ENCODE measurements at places on chromosomes 4 and X.

GRCh38 chrX:153900831-153901752 lies 3.4 kb upstream of the AVPR2 start:
- DNase-seq, result no peak

- no peak for DNase-seq
These were observed 3.9 kb downstream of the SHISA3 start for GRCh38 chr4:42401171-42401570.

- no peak for DNase-seq
These were observed 69.5 kb downstream of the TNIP2 start for GRCh38 chr4:2686379-2687265.

DNA sequence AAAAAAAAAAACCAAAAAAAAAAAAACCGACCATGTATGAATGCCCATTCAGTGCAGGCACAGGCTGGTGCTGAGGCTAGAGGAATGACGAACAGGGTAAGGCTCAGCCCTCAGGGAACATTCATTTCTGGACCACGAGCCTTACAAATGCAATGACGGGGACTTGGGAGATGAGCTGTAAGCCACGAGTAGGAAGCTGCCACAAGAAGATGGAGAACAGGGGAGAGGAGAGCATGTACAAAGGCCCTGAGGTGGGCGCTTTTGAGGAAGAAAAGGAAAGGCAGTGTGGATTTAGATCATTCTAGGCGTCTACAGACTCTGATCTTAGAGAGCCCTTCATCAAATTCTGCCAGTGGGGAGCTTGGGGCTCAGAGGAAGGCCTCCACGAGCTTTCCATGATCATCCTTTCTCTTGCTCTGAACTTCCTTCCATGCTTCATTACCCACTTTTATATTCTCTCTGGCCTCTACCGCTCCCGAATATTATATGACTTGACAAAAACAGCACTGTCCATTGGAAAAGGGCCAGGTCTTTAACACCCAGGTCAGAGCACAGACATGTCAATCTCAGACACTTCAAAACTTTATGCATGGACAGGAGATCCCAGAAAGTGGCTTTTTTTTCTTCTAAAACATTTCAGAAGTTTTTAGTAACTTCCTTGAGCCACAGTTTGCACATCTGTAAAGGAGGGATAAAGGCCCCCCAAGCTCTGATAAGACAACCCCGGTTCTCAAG lies 3.3 kb upstream of the ZNF518B start:
- DNase-seq, result no peak

- DNase-seq, result no peak
These were observed 3.7 kb downstream of the EREG start for GRCh38 chr4:74368596-74368995.

- no peak for DNase-seq
These were observed 270.5 kb downstream of the TENM3 start for GRCh38 chr4:182513587-182514291.

DNA sequence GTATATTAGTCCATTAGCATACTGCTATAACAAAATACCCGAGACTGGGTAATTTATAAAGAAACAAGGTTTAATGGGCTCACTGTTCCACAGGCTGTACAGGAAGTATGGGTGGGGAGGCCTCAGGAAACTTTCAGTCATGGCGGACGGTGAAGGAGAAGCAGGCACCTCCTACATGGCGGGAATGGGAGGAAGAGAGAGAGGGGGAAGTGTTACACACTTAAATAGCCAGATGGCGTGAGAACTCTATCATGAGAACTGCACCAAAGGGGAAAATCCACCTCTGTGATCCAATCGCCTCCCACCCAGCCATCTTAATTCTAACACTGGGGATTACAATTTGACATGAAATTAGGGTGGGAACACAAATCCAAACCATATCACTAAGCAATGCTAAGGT lies 98.9 kb upstream of the SH3RF1 start:
- no peak for DNase-seq

DNA sequence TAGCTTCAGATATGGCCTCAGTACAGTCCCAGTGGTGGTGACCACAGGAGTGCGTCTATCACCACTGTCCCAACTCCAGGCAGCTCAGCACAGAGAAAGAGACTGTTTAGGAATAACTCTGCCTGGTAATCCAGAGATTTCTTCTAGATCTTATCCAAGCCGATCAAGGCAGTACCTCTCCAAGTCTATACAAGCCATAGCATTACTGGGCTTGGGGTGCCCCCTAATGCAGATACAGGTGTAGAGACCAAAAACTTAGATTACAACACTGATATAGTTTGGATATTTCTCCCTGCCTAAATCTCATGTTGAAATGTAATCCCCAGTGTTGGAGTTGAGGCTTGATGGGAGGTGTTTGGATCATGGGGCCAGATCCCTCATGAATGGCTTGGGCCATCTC lies 100.9 kb downstream of the PTCHD1 start:
- no peak for DNase-seq

DNA sequence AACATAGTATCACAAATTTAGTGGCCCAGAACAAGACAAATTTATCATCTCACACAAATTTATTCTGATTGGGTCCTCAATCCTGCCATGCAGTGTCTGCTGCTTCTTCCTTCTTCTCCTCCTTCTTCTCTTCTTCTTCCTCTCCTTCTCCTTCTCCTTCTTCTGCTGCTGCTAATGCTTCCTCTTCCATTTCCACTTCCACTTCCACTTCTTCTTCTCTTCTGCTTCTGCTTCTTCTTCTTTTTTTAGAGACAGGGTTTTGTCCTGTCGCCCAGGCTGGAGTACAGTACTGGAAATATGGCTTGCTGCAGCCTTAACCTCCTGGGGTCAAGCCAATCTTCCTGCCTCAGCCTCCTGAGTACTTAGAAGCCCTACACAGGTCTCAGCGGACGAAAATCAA lies 37.5 kb downstream of the FGFBP1 start:
- DNase-seq, result no peak

DNA sequence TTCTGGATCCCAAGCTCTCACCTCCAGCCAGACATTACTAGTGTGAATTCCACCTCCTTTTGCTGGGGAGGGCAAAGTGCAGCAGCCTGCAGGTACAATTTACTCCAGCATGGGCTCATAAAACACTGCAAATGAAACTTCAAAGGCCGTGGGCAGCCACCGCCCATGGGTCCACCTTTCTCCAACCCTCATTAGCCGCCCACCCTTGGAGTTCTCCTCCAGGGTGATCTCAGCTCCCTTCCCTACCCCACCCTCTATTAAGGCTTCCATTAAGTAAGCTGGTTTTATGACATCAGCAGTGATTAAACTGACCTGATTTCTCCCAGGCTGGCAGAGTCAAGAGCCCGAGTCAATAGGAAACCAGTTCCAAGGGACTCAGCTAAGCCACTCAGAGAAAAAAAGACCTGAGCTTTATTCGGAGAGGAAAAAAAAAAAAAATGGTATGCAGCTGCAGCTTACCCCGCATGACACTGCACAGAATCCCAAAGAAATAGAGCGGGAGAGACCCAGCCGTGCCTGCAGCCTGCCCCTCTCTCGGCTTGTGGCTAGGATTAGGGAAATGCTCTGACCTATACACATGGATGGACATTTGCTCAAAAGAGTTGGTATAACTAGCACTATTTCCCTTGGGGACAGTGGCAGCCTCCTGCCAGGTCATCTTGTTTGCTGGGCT lies 319.6 kb downstream of the PTTG2 start:
- no peak for DNase-seq

DNA sequence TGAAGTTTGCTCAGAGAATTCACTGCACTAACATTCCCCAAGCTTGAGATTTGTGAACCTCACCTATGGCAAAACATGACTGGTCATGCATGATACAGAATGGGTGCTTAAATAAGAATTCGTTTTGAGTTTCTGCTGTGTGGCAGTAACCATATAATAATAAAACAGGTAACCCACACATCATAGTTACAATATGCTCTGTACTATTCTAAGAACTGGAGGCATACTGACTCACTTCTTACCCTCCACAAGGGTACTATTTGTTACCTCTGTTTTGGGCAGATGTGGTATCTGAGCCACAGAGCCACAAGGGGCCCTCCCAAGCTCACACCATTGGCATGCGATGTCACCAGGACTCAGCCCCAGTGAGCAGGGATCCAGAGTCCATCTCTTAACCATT lies 17.6 kb downstream of the SLC2A9 start:
- no peak for DNase-seq

DNA sequence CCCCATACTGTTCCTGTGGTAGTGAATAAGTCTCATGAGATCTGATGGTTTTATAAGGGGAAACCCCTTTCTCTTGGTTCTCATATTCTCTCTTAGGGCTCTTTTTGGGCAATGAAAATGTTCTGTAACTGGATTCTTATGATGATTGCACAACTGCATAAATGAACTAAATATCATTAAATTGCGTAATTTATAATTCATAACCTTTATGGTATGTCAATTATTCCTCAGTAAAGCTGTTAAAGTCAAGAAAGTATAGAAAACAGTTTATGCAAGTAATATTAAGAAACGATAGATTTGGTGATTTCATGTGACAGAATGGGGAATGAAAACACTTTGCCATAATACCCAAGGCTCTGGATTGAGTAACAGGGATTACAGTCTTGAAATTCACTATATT lies 33.5 kb upstream of the SPANXD start:
- DNase-seq, result no peak

Measured in cerebellar nuclear complex (tissue), 1 donor.